Hypothalamus (tissue), 51 donors: ENCODE measurements at places on chromosomes 11 and 22.

DNA sequence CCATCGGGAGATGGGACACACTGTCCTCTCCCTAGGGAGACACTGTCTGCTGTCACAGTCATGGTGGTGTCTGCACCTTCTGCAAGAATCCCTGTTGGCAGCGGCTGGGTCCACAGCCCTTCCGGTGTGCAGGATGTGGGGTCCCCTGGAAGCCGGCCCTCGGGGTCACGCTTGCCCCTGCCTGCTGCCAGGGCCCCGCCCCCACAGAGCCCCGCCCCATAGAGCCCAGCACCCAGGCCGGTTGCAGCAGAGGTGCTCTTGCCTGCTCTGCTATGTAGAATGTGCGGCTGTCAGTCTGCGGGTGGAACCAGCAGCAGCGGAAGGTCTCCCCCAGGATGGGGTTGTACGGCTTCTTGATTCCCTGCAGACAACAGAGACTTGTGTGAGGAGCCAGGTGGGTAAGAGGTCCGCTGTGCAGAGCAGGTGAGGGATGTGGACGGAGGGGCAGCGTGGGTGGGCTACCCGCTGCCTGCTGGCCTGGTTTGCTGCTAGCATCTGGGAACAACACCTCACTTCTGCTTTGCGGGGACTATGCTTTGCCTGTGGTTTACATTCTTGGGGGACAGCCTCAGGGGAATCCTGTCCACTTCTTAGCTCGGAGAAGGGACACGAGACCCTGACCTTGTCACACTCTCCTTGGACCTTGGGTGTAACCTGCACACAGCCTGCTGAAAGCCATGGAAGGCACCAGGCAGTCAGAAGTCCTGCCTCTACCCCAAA is 44.9 kb upstream of the CARS1 start:
- DNase-seq, result no peak

GRCh38 chr11:73429121-73429750 is 53.0 kb downstream of the RELT start:
- DNase-seq, result no peak

- DNase-seq, result no peak
Observed at GRCh38 chr11:64900263-64900678, 16.7 kb downstream of the ATG2A start.

DNA sequence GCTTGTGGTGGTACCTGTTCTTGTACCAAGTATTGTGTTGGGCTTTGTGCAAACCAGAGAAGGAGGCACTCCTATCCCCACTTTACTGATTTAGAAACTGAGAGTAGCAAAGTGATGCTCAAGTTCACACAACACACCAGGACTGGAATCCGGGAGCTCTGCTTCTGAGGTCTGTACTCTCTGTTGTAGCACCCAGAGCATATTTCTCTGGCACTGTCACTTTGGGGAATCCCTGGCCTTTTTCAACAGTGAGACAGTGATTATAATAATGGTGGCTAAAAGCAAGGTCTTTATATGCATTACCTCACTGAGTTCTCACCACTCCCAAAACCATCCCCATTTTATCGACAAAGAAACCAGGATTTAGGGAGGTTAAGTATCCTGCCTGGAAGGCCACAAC is 362.4 kb downstream of the TENM4 start:
- DNase-seq, result no peak

DNA sequence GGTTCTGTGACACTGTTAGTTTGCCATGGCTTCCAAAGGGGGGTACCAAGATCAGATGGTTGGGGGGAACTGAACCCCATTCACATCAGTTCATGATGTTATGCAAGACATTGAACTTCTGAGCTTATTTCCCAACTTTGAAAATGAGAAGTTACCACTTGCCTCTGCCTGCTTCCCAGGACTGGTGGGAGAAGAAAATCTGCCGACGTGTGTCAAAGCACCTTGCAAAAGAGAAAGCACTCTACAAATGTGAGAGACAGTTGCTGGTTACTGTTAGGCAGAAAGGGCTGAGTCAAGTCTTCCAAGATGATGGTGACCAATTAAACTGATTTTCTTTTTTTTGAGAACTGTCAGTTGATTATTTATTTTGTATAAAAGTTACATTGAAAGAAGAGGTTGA is 45.6 kb downstream of the SMCO4 start:
- no peak for DNase-seq

GRCh38 chr11:99973993-99974392 is 713.1 kb upstream of the ARHGAP42 start:
- DNase-seq, result no peak

DNA sequence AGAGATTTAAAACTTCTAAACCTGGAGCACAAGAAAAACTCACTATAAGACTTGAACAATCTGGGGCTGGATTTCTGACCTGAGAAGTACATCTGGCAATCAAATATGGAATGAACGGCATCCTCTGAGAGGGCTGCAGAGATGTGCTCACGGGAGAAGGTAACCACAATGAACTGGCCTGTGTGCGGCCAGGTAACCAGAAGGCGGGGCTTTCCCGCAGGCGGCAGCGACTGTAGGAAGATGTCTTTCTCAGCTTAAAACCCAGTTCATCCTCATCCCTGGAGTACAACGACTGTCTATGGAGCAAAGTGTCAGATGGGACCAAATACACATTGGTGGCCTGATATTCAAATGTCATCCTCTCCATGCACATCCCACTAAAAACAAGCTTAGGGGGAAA is 24.5 kb downstream of the MICAL3 start:
- DNase-seq, result no peak

DNA sequence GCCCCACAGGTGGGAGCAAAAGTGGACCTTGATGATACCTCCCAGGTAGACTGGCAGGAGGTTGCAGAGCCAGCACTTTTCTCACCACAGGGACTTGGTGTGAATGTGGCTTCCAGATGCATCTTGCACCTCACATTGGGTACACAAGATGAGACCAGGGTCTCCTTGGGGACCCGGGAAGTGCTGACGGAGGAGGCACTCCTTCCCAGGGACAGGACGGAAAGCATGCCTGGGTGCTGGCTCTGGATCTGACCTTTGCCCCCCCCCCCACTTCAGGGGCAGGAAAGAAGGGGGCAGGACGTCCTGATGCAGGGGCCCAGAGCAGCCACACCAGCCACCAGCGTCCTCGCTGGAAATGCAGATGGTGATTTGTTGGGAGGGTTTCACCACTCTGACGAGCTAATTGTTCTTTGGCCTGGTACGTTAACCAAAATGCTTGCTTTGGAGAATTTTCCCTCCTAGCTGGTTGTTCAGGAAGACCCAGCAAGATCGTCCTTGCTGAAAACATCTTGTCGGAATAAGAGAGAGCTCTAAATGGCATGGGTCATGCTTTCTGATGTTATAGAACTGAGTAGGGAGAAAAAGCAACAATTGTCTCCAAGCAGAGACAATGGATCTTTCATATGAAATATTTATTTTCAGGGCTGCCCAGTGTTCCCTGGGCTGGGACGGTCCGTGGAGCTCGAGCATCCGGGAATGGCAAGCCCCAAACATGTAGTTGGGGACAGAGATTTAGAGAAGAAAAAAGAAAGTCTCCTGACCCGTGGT is 74.4 kb upstream of the PPARA start:
- DNase-seq, result peak; percentile 50

DNA sequence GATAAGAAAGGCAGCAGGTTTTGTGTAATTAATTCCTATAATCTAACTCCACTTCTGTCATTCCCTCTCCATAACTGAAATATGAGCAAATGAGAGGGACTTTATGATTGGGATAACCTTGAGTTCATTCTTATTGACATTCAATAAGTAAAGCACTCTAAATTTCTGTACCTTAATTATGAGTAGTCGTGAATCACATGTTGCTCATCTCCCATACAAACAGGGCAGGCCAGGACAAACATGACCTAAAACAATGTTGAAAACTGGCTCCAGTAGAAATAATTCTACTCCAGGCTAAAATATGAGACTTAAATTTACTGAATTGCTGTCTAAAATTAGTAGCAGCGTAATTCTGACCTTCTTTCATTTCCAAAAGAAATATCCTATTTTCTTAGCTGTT is 505.4 kb downstream of the NELL1 start:
- DNase-seq, result no peak

GRCh38 chr11:126890561-126890960 is 110.0 kb downstream of the KIRREL3 start:
- peak; percentile 60 for DNase-seq

- no peak for DNase-seq
Observed at GRCh38 chr11:46472662-46472994, 81.1 kb upstream of the CHRM4 start.

DNA sequence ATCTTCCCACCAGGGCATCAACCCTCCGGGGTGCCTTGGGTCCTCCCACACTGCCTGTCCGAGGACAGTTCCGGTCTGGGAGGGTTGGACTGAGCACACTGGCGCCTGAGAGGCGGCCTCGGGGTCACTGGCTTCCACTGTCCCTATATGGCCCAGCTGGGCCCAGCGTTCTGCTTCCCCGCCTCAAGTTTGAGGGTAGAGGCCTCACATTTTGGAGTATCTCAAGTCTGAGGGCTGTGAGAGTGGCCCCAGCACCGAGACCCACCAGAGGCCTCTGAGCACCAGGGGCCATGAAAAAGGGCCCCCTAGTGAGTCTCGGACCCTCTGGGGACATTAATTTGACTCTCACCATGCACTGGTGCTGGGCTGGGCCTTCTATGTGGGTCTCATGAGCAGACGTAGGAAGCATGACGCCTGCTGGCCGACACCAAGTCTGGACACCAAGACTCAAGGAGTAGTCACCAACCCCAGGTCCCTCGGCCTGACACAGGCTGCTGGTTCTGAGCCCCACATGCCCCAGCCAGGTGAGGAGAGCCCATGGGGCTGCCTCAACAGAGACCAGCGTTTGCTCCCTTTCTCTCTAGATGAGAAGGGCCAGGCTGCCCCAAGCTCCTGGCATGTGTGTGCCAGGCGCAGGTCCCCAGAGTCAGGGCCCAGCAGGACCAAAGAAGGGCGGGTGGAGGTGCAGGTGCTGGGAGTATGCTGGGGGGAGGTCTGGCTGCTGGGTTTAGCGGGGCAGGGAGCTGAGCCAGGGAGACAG is 27.5 kb downstream of the ARVCF start:
- no peak for DNase-seq

DNA sequence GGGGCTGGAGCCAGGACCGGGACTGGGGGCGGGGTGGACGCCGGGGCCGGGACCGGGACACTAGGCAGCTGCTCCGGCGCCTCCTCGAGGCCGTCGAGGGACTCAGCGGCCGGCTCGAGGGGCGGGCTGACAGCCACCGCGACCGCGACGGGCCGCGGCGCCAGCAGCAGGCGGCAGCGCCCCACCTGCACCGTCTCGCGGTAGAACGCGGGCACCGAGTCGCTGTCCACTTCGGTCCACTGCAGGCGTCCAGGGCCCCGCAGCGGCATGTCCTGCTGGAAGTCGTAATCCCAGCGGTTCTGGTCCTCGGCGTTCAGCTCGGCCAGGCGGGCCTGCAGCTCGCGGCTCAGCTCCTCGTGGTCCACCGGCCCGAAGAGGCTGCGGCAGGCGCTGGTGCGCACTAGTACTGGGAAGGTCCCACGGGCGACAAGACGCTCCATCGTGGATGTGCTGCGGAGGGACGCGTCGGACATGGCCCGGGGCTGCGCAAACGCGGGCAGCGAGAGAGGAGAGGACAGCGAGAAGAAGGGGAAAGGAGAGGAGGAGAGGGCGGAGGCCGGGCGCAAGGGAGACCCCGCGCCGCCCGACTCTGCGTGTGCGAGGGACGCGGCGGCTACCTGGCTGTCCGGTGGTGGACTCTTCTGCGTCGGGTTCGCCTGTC is 428 bp downstream of the CDKN1C start:
- no peak for DNase-seq

- DNase-seq, result no peak
Observed at GRCh38 chr11:75191330-75191717, 40.4 kb downstream of the SLCO2B1 start.

GRCh38 chr11:8787372-8787771 is 104.8 kb downstream of the RPL27A start:
- no peak for DNase-seq

DNA sequence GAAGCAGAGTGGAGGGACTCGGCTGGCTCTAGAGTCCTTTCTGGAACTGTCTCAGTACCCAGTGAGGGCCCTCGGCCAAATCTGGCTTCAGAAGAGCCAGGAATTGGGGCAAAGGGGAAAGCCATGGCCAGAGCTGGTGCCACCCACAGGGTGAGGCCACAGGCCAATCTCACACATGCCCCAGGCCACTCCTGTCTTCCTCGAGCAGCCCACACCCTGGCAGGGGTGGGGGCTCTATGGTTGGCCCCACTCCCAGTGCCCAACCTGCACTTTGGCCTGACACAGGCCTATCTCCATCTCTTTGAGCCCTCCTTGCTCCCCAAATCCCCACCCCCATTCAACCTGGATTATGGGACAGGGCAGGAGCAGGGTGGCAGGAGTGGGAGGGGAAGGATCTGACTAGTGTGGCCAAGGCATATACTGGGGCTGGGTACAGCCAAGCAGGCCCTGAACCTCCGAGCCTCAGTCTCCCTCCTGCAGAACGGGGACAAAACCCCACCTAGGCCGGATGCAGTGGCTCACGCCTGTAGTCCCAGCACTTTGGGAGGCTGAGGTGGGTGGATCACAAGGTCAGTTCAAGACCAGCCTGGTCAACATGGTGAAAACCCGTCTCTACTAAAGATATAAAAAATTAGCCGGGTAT is 6.9 kb downstream of the TST start:
- no peak for DNase-seq

DNA sequence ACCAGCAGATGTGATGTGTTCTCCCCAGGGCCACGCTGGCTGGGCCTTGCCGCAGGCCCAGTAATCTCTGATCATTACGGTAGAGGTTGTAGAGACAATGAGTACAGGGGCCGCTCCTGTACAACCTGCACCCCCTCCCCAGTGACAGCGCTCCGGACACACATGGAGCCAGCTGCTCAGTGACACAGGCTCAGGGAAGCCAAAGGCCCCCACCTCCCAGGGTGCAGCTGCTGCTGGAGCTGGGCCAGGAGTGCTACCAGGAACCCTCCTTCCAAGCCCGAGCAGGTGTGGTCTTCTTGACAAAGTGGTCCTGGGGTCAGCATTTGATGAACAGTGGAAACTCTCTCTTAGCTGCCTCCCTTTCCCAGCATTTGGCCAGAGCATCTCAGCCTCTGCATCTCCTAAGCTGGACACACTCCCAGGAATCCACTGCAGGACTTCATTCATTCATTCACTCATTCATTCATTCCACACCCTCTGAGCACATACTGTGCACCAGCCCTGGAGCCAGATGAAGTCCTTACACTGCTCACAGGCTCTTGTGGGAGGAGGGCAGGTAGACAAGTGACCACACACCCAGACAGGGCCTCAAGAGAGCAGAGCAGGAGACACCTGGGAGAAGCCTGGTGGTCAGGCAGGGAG is 49.6 kb upstream of the MPEG1 start:
- no peak for DNase-seq

DNA sequence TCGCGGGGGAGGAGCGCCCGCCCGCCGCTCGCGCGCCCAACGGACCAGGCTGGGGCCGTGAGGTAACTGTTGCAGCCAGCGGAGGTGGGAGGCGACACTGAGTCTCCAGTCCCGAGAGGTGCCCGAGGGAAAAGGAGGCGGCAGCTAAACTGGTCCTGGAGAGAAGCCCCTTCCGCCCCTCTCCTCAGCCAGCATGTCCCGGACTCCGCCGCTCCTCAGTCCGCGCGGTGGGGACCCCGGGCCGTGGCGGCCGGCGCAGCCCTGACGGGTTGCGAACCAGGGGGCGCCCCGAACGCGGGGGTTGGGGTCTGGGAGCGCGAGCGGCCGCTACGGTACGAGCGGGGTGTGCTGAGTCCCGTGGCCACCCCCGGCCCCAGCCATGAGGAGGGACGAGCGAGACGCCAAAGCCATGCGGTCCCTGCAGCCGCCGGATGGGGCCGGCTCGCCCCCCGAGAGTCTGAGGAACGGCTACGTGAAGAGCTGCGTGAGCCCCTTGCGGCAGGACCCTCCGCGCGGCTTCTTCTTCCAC is at the start of gene PDE3B:
TSS of gene PDE3B (plus strand) at position 108 of the 529 bp plus-strand sequence. CDS start at position 380, 272 bp downstream.
- DNase-seq, result peak; percentile 61
